PC-9 (cell line): ENCODE measurements at places on chromosomes 2 and 18. TPM values are rescaled to one million over a fixed set of nuclear protein-coding genes. Genes with fewer than 3 reads are reported as not detected.

The ABI2 gene
- total RNA-seq = 31.8 and 54.3 TPM in 2 replicates

The CTAGE1 gene
- not detected in 2 replicates for total RNA-seq

The PLA2R1 gene
- 0.33 and 0.40 TPM in 2 replicates for total RNA-seq

The LBX2 gene
- 0.76 and 2.0 TPM in 2 replicates for total RNA-seq

The CDH19 gene
- not detected in 2 replicates for total RNA-seq

The XIRP2 gene
- not detected in 2 replicates for total RNA-seq

The TMEM178A gene
- total RNA-seq = 2.8 and 2.9 TPM in 2 replicates

The CCDC150 gene
- total RNA-seq = 9.8 and 17.8 TPM in 2 replicates

The ZEB2 gene
- total RNA-seq = 0.09 and 0.95 TPM in 2 replicates

The C1QL2 gene
- total RNA-seq = not detected in 2 replicates

The ABCG8 gene
- not detected in 2 replicates for total RNA-seq

The RPRD1A gene
- total RNA-seq = 29.2 and 34.2 TPM in 2 replicates
